Activated CD8-positive, alpha-beta memory T cell treated with anti-CD3 and anti-CD28 coated beads, Interleukin-2, amount 10 ng/mL, durations not matched to agents 7 days and 5 days (primary cell): ENCODE measurements at places on chromosomes 6 and 20. TPM values are rescaled to one million over a fixed set of nuclear protein-coding genes. Genes with fewer than 3 reads are reported as not detected.

The FLRT3 gene
- not detected for total RNA-seq

The PLA2G7 gene
- not detected for total RNA-seq

The SALL4 gene
- total RNA-seq: 0.37 TPM

The DLK2 gene
- total RNA-seq: not detected

The PI16 gene
- total RNA-seq: 0.37 TPM

The KHDRBS2 gene
- total RNA-seq: not detected

The MEI4 gene
- not detected for total RNA-seq

The OVOL2 gene
- total RNA-seq: not detected

The SIRPA gene
- not detected for total RNA-seq

The CRISP3 gene
- not detected for total RNA-seq

The LINC00237 gene
- 0.35 TPM for total RNA-seq

The RAD21L1 gene
- not detected for total RNA-seq

The TMC2 gene
- not detected for total RNA-seq

The VWA7 gene
- 5.7 TPM for total RNA-seq
